ENCODE measurements at places on chromosomes 11 and 22.

DNA sequence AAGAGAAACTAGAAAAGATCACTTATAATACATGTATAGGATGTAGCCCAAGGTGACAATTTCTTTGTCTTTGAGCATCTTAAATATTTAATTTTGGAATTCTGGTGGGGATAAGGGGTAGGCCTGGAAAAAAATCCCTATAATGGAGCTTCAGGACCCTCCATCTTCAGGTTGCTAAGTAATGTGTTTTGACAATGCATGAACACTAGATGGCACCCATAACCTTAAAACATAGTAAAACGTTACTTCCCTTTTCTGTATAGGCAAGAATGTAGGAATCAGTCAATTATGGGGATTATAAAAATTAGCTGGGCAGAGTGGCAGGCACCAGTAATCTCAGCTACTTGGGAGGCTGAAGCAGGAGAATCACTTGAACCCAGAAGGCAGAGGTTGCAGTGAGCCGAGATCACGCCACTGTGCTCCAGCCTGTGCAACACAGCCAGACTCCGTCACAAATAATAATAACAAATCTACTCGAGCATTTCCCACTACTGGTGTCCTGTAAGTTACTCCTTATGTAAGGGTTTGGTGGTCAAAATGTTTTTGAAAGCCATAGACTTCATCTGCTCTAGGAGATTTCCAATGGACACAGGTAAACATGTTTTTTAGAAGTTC, 541.9 kb upstream of the CCDC90B start:
- peak; percentile 36 for DNase-seq

DNA sequence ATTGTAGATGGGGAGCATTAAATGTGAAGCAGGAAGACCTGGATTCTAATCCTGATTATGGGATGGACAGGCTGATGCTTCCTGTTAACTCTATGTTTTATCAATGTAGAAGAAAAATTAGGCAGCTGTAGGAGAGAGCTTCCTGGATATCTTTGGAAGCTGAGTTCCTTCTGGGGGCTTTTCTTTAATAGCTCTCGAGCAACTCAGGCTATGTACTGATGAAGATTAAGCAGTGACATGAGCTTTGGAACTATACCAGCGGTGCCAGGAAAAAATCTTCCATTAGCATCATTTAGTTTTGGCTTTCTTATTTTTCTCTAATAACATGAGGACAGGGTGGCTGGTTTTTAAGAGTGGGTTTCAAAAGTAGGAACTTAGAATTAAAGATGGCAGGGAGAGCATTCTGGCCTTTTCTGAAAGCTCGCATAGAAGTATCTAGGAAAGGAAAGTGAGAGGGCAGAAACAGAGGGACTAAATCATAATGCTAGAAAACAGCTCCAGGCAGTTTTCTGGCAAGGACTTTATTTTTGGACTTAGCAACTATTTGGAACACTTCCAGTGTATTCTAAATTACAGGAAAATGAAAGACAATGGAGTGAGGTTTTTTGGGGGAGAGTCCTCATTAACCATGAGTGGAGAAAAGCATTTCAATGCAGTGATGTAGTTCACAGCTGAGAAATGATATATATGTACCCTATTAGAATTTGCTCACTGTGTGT, 69.2 kb upstream of the RRM1 start:
- peak; percentile 48 for DNase-seq

GRCh38 chr11:134441281-134441680, 29.2 kb upstream of the B3GAT1 start:
- no peak for DNase-seq

DNA sequence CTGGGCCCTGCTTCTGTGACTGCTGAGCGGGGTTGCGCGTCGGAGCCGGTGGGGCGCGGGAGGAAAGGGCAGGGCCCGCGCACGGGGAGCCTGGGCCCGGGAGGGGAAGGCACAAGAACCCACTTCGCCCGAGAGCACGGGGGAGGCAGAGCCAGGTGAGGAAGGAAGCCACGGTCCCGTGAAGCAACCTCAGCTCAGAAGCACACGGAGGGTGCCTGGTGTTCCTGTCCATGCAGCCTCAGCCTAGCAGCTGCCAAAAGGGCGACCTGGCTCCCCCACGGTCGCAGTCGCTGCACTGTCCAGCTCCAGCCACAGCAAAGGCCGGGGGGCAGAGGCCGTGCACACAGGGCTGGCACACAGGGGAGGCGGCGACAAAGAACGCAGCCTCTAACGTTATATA, 9.3 kb upstream of the CDC42BPG start:
- no peak for DNase-seq

GRCh38 chr22:48920776-48921241, 906.9 kb downstream of the BRD1 start:
- DNase-seq = no peak

- DNase-seq = peak; percentile 19
Measured at GRCh38 chr11:36426226-36426848, 83.7 kb downstream of the TRAF6 start.

- peak; percentile 74 for DNase-seq
Measured at GRCh38 chr11:12318791-12319438, 58.5 kb upstream of the PARVA start.

- peak; percentile 56 for DNase-seq
Measured at GRCh38 chr22:37802310-37803194, 5.2 kb upstream of the GCAT start.

DNA sequence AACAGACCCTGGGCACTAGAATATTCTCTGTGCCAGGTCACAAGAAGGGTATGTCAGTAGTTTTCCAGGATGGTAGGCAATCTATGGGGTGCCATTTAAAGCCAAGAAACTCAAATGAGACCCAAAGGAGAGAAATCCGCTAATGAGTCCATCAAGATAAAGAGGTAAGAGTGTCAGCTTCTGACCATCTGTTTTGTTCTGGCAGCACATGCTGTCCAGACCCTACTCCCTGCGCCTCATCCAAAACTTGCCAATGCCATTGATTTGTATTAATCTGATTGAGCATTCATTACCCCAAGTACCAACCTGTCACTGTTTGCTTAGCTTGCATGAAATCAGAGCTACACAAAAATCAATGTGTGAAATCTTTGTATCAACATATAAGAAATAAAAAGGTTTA, 229.0 kb downstream of the BLID start:
- DNase-seq = no peak

DNA sequence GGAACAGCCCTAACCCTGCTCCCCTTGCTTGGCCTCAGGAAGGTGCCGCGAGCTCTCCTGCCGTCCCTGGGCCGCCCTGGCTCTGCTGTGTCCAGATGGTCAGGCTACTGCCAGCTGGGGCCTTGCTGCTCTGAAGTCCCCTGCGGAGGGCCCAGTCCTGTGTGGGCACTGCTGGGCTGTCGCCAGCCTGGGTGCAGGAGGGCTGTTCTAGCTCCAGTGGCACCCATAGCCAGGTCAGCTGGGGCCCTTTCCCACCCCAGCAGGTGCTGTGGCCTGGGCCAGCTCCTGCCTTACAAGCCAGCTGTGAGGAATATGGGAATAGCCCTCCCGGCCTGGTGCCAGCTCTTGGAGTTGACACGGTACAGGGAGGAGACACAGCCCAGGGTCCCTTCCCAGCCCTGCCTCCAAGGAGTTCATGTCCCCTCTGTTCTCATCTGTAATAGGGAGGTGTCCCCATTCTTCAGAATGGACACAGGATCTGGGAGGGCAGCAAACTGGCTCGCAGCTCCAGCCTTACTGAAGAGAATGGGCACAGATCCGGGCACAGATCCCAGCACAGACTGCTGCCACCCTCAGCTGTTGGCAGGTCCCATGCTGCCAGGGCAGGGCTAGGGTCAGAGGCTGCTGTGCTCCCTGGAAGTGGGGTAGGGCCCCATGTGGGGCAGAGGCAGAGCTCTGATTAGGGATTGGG, 3.9 kb downstream of the DERL3 start:
- DNase-seq = no peak

GRCh38 chr11:105863523-105863922, 158.5 kb downstream of the MSANTD4 start:
- no peak for DNase-seq

DNA sequence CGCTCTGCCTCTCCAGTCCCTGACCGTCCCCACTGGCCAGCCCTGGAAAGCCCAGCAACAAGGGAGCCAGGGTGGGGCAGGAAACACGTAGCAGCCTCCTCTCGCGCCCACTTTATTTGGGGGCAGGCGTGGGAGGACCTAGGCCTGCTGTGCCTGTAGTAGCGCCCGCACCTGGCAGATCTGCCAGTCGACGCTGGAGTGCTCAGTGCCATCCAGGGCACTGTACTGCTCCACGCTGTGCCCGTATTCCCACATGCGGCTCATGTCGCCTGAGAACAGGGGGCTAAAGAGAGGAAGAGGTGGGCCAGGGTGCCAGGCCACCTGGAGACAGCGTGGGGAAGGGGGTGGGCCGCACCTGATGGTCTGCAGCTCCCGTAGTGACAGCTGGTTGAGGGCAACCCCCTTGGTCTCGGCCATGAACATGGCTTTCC, 17.0 kb upstream of the DRICH1 start:
- no peak for DNase-seq

DNA sequence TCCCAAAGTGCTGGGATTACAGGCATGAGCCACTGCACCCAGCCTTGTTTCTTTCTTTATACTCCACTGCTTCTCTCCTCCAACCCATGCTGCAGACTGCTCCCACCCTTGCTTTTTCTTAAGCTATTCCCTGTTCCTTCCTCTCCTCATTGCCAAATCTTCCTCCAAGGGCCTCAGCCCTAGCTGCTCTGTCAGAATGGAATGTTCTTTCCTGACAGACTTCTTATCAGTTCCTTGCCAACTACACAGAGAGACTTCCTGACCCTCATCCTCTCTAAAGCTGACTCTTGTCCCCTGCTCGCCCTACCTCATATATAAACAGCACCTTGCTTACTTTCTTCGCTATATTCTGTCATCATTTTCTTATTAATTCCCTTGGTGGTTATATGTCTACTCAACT, 16.9 kb upstream of the PIK3C2A start:
- DNase-seq = no peak

GRCh38 chr11:117384045-117384444, 56.4 kb downstream of the CEP164 start:
- peak; percentile 90 for DNase-seq

- DNase-seq = peak; percentile 38
Measured at GRCh38 chr22:27438271-27438980, 363.1 kb downstream of the MN1 start.

DNA sequence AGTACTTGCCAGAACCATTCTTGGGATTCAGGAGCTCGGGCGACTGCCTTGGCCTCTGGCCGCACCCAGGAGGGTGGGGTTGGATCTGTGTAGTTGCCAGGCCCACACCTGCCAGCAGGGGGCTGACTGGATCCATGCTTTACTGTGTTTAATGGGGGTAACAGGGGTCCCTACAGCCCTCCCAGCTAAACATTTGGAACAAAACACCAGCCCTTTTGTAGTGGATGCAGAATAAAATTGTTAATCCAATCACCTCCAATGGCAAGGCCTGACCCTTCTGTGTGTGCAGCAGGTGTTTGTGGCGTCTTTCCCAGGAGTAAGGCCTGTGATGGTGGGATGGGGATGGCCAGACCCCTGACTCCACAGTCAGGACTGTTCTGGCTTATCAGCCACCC, 22.5 kb downstream of the SUN2 start:
- DNase-seq = peak; percentile 62

GRCh38 chr11:88303037-88303436, 34.5 kb downstream of the CTSC start:
- DNase-seq = no peak

DNA sequence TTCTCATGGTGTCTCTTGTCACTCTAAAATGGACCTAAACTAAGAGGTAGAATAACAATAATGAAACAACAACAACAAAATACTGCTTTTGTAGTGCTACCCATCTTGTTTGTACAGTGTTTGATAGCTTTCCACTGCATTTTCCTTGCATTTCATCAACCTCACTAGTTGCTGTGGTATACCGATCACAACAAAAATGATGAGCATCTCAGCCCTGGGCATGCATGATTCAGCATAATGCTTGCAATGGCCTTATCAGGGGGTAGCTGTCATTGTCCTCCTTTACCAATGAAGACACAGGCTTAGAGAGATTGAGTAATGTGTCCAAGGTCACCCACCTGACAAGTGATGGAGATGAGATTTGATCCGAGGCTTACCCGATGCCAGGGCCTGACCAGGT, 682.5 kb downstream of the NTM start:
- DNase-seq = no peak

GRCh38 chr11:118051611-118052461, 25.0 kb upstream of the TMPRSS4 start:
- DNase-seq = no peak

- DNase-seq = no peak
Measured at GRCh38 chr11:48007677-48008076, 27.3 kb downstream of the PTPRJ start.

- no peak for DNase-seq
Measured at GRCh38 chr22:24514241-24515026, 19.3 kb downstream of the UPB1 start.

Measured in AG08395 (cell line).